Astrocyte (in vitro differentiated cells and primary cell): ENCODE measurements at places on chromosomes 4 and X. TPM values are rescaled to one million over a fixed set of nuclear protein-coding genes. Genes with fewer than 3 reads are reported as not detected.

- H3K4me1 ChIP-seq: no peaks in the 10 kb centered on the region
- DNase-seq: peak; percentile 8
- H3K27me3 ChIP-seq: no peaks in the 10 kb centered on the region
- no peaks in the 10 kb centered on the region for H3K36me3 ChIP-seq
- H3K4me3 ChIP-seq: no peak overlapping the region
- no peak overlapping the region for H3K27ac ChIP-seq
Measured at GRCh38 chrX:114976292-114976691, 41.1 kb downstream of the IL13RA2 start.

DNA sequence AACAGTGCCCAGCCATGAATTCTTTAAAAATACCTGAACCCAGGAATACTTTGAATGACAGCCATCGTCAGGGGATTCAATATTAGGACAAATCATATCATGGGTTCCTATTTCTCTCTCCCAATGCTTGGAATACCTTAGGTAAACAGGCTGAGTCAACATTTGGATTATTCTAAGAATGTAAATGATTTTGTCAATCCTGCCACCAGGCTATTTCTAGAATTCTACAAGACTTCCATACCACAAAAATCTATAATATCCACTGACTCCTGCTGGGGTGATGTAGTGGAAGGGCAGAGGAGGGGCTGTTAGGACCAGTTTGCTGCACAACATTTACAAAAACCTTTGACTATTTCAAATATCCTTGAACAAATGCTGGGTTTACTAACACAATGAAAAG lies 65.2 kb downstream of the IGFBP7 start:
- no peak overlapping the region for H3K4me3 ChIP-seq
- DNase-seq: peak; percentile 81
- peak overlapping the region; percentile 84 for H3K27ac ChIP-seq
- peaks cover 57% of the 10 kb centered on the region for H3K4me1 ChIP-seq
- H3K27me3 ChIP-seq: no peaks in the 10 kb centered on the region

- no peak for DNase-seq
- H3K4me3 ChIP-seq: no peak overlapping the region
- H3K36me3 ChIP-seq: no peaks in the 10 kb centered on the region
Measured at GRCh38 chr4:46894826-46895225, 14.2 kb downstream of the COX7B2 start.

DNA sequence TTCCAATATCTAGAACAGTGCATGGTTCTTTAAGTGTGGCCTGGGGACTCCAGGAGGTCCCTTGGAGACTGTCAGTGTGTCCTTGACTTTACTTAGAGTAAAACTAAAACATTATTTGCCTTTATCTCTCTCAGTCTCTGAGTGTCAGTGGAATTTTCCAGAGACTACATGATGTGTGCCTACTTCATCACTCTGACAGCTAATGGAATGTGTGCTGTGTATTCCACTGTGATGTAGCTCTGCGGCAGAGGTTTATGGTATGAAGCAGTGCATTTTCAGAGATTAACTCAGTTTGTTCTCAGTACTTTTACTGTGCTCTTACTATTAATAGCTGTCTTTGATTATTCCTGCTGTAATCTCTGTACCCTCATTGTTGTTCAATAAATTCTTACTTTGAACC lies 85.6 kb downstream of the MANBA start:
- H3K36me3 ChIP-seq: no peaks in the 10 kb centered on the region
- DNase-seq: peak; percentile 37
- no peak overlapping the region for H3K27ac ChIP-seq
- H3K27me3 ChIP-seq: no peaks in the 10 kb centered on the region

GRCh38 chr4:40648742-40649281 lies 19.1 kb upstream of the RBM47 start:
- no peaks in the 10 kb centered on the region for H3K4me1 ChIP-seq
- H3K27me3 ChIP-seq: no peaks in the 10 kb centered on the region
- no peak overlapping the region for H3K4me3 ChIP-seq
- no peaks in the 10 kb centered on the region for H3K36me3 ChIP-seq

DNA sequence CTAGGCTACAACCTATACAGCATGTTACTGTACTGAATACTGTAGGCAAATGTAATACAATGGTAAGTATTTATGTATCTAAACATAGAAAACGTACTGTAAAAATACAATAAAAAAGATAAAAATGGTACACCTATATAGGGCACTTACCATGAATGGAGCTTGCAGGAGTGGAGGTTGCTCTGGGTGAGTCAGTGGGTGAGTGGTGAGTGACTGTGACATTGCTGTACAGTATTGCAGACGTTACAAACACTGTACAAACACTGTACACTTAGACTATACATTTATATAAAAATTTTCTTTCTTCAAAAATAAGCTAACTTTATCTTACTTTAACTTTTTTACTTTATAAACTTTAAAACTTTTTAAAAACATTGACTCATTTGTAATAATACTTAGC lies 190.3 kb upstream of the NR3C2 start:
- H3K4me3 ChIP-seq: no peak overlapping the region
- H3K27ac ChIP-seq: no peak overlapping the region
- no peak for DNase-seq
- no peaks in the 10 kb centered on the region for H3K36me3 ChIP-seq

DNA sequence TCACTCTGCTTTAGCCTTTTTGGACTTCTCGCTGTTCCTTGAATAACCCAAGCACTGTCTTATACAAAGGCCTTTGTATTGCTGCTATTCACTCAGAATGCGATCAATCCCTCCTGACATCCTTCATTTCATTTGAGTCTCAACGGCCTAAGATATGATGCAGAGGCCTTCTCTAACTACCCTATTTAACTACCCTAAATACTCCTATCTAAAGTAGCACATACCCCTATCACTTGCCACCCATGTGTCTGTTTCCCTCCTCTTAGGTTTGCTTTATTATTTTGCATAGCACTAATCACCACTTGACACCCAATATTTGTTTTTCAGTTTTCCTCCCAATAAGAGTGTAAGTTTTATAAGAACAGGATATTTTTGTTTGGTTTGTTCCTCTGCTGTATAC lies 42.3 kb upstream of the ACSL4 start:
- no peak overlapping the region for H3K4me3 ChIP-seq
- no peak for DNase-seq
- H3K4me1 ChIP-seq: peaks cover 6% of the 10 kb centered on the region
- no peak overlapping the region for H3K27ac ChIP-seq
- no peaks in the 10 kb centered on the region for H3K36me3 ChIP-seq

DNA sequence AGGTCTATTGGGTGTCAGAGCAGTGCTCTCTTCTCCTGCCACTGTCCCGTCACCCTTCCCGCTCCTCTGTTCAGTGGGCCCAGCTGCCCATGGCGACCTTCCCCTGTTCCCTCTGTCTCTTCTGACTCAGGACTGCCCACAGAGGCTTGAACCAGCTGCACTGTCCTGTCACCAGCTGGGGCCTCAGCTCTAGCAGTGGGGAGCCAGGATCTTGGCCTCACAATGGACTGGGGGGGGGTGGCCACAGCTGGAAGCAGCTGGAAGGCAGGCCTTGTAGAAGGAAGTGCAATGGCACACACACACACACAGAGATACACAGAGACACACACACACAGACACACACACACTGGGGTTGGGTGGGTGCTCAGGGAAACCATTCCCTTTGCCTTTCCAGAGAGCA lies 114.0 kb upstream of the PJA1 start:
- H3K36me3 ChIP-seq: no peaks in the 10 kb centered on the region
- no peak overlapping the region for H3K27ac ChIP-seq
- DNase-seq: no peak

GRCh38 chrX:122439831-122440230 lies 744.2 kb upstream of the GRIA3 start:
- DNase-seq: no peak
- H3K4me1 ChIP-seq: no peaks in the 10 kb centered on the region
- no peak overlapping the region for H3K27ac ChIP-seq
- H3K4me3 ChIP-seq: no peak overlapping the region
- no peaks in the 10 kb centered on the region for H3K27me3 ChIP-seq
- H3K36me3 ChIP-seq: no peaks in the 10 kb centered on the region

- no peak overlapping the region for H3K4me3 ChIP-seq
- no peaks in the 10 kb centered on the region for H3K27me3 ChIP-seq
- no peak overlapping the region for H3K27ac ChIP-seq
- no peak for DNase-seq
Measured at GRCh38 chrX:63430026-63430425, 78.9 kb upstream of the SPIN4 start.

DNA sequence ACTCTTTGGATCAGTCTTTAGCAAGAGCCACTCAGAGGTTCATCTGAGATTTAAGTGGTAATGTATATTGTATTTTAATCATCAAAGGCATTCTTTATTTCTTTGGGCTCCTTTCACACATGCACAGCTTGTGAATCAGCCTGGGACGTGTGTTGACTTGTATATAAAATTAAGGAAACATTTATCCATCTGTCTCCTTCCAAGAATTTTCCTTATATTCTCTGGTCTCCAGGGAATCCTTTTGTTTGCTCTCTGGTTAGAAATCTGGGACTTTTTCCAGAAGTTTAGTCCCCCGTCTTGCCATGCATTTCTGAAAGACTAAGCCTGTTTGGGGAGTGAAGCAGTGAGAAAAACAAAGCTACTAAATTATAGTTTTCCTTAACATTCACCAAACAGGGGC lies 212.3 kb downstream of the DCAF12L2 start:
- no peak overlapping the region for H3K27ac ChIP-seq
- no peaks in the 10 kb centered on the region for H3K27me3 ChIP-seq
- H3K4me1 ChIP-seq: no peaks in the 10 kb centered on the region
- no peak for DNase-seq

GRCh38 chr4:145804116-145804515 lies 124.2 kb downstream of the C4orf51 start:
- peak overlapping the region; percentile 52 for H3K27ac ChIP-seq
- DNase-seq: peak; percentile 93

DNA sequence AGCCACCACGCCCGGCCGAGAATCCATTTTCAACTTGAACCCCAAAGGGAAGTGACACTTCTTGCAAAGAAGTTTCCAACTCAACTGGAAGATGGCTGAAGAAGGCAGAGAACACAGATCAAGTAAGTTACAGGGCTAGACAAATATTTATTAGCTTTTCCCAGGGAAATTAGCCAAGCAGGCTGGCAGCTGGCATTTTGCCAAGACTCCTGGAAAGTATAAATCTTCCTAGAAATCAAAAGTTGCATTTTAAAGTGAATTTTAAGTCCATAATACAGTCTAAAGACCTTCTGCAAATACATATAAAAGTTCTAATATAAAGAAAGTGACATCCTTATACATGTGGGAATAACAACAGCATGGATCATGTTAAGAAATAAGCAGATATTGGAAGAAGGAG lies 3.4 kb upstream of the MRPL1 start:
- DNase-seq: no peak
- H3K4me1 ChIP-seq: peaks cover 4% of the 10 kb centered on the region
- no peaks in the 10 kb centered on the region for H3K27me3 ChIP-seq
- no peaks in the 10 kb centered on the region for H3K36me3 ChIP-seq

DNA sequence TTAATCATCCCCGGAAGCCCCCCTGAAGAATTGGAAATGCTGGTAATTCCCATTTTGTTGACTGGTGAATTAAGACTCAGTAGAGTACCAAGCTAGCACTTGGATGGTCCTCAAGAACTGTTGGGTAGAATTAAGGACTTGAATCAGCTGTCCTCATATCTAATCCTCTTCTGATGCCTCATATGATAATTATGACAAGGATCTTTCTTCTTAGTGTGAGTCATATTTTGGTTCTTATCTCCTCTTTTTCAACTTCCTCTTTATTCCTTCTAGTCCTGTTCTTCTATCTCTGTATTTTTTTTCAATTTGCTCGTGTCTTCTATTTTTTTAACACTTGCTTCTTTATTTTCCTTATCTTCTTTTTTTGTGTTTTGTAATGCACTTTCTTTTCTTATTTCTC lies 206.3 kb upstream of the ANXA3 start:
- no peaks in the 10 kb centered on the region for H3K27me3 ChIP-seq
- no peaks in the 10 kb centered on the region for H3K4me1 ChIP-seq
- no peaks in the 10 kb centered on the region for H3K36me3 ChIP-seq
- H3K27ac ChIP-seq: no peak overlapping the region
- DNase-seq: no peak

GRCh38 chrX:136616987-136617685 lies 30.8 kb upstream of the CD40LG start:
- H3K4me3 ChIP-seq: no peak overlapping the region
- H3K4me1 ChIP-seq: no peaks in the 10 kb centered on the region
- no peaks in the 10 kb centered on the region for H3K36me3 ChIP-seq
- H3K27ac ChIP-seq: no peak overlapping the region

DNA sequence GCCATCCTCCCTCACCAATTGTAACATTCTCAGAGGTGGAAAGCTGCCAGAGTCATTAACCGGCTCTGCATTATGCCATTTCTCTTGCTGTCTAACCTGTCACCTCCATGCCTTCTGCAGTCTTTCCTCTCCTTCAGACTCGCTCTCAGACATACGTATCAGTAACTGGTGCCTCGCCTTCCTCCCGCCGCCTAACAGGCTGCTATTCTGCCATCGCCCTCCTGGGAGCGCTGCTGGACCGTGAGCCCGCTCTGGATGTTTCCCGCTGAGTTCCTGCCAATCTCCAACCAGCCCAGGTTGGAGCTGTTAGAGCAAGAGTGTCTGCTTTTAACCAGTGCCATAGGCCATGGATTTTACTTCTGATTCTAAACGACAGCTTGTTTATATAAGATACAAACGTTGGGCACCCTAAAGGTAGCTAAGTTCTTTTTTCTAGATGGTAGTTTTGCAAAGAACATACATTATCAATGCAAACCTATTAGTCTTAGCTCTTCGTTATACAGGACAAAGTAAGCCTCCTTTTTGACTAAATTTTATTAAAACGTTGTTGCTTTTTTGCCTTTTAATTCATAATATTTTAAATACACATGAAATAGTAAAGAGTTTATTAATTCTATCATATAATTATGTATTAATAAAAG lies 59.5 kb upstream of the NEIL3 start:
- no peaks in the 10 kb centered on the region for H3K27me3 ChIP-seq
- H3K4me1 ChIP-seq: peaks cover 3% of the 10 kb centered on the region
- no peak overlapping the region for H3K27ac ChIP-seq
- no peak overlapping the region for H3K4me3 ChIP-seq
- DNase-seq: peak; percentile 33
- H3K36me3 ChIP-seq: no peaks in the 10 kb centered on the region

DNA sequence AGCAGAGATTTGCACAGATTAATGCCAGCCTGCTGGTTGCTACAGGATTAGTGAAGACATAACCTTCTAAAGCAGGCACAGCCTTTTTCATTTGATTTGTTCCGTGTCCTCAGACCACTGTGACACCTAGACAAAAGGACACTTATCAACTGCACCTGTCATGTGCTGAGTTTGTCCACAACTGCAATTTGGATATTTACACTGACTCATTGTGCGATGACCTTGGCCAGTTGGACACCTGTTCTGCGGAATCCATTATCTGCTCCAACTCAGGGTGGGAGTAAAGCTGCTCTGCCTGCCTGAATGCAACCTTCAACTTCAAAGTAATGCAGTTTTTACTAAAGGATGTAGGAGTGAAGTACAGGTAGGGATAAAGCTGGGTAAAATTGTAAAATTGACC lies 4.1 kb upstream of the NR0B1 start:
- no peak overlapping the region for H3K27ac ChIP-seq
- no peak overlapping the region for H3K4me3 ChIP-seq
- peaks cover 6% of the 10 kb centered on the region for H3K27me3 ChIP-seq
- peaks cover 3% of the 10 kb centered on the region for H3K4me1 ChIP-seq

PKD2 gene
- 19.7 TPM in 2 replicates for total RNA-seq

AADAT gene
- 10.3 and 10.5 TPM in 2 replicates for total RNA-seq

PDHA1 gene
- total RNA-seq: 158 and 163 TPM in 2 replicates

KDR gene
- total RNA-seq: 2.5 TPM in 2 replicates

GLRA3 gene
- total RNA-seq: not detected in 2 replicates

ADRA2C gene
- total RNA-seq: 3.2 and 4.2 TPM in 2 replicates

MID1 gene
- 16.8 and 31.2 TPM in 2 replicates for total RNA-seq

FGFRL1 gene
- total RNA-seq: 64.2 and 64.9 TPM in 2 replicates

FAM156B gene
- total RNA-seq: 19.4 and 21.4 TPM in 2 replicates

ERAS gene
- total RNA-seq: 0.24 TPM in 1 of 2 replicates, not detected in the other

TCEAL6 gene
- not detected in 2 replicates for total RNA-seq
